ENCODE measurements at places on chromosomes 5 and 9.
A peak's percentile ranks its signal among the peaks of the same experiment; 100 is the strongest.

DNA sequence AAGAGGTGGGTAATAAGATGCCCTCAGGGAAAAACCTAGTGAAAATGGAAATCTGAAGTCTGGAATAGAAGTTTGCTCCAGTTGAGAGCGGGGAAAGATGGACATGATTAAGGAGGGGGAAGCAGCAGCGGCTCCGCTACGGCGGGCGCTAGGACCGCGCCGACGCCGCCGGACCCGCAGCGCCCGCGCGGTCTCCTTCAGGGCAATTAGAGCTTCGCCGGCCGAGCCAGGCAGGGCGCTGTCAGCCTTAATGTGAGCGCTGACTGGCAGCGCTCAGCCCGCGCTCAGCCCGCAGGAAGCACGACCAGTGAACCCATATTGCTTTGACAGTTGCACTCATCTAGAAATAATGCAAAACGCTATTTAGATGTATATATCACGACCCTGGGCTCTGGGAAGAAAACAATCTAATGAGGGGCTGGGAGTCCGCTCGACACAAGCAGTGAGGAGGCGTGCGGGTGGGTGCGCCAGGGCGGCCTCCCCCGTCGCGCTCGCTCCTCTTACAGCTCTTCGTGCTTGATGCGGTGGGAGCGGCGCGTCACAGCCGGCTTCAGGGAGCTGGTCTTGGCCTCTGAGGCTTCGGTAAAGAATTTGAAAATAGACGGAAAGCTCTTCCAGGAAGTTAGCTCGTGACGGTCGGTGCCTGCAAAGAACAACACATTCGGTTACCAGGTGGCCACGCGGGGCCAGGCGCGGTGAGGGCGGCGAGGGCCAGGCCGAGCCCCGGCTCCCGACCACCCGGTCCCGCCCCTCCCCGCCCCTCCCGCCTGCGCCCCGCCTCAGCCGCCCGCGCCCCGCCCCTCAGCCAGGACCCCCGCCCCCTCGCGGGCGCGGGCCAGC, 37.7 kb downstream of the NR2F1 start:
- H3K4me3 ChIP-seq = peak overlapping the region; percentile 77
- peaks cover 6% of the 10 kb centered on the region for H3K27me3 ChIP-seq
- H3K4me1 ChIP-seq = peaks cover 8% of the 10 kb centered on the region

DNA sequence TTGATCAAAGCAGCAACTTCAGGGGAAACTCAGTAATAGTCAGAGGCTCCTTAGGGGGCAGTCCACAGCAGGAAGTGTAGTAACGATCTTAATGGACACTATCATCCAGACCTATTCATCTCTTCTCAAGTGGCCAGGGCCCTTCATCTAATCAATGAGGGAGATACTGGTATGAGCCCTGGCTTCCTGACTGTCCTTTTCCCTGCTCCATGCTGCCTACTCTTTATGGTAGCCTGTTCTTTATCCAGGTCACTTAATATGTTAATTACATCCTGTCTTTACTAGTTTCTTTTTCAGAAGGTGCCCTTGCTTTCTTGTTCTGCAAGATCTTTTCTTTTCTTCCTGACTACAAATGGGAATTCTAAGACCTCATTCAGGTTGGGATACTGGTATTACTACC, 197.1 kb downstream of the CAVIN4 start:
- H3K4me1 ChIP-seq = no peaks in the 10 kb centered on the region
- no peak overlapping the region for H3K4me3 ChIP-seq
- no peaks in the 10 kb centered on the region for H3K27me3 ChIP-seq
- H3K27ac ChIP-seq = no peak overlapping the region
- DNase-seq = no peak

DNA sequence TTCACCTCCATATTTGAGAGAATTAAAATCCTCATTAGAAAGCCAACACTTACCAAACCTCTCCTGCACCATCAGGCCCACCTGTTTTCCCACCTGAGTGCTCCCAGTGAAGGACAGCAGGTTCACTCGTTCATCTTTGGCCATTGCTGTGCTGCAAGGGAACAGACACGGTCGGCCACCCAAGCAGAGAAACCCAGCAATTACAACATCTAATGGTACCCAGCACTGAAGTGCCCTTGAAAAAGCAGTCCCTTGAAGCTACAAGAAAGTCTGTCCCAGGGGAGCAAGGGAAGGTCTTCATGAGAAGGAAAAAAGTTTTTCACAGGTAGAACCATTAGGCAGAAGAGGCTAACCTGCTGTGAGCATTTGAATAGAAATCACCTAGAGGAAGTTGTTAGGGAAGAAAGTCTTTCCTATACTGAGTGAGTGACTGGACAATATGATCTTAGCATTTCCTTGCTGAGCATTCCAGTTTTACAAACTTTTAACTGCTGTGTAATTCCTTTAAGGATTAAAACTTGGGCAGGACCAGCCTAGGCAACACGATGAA, 26.7 kb downstream of the ALDH7A1 start:
- peak; percentile 7 for DNase-seq
- H3K4me1 ChIP-seq = no peaks in the 10 kb centered on the region
- H3K27me3 ChIP-seq = no peaks in the 10 kb centered on the region

DNA sequence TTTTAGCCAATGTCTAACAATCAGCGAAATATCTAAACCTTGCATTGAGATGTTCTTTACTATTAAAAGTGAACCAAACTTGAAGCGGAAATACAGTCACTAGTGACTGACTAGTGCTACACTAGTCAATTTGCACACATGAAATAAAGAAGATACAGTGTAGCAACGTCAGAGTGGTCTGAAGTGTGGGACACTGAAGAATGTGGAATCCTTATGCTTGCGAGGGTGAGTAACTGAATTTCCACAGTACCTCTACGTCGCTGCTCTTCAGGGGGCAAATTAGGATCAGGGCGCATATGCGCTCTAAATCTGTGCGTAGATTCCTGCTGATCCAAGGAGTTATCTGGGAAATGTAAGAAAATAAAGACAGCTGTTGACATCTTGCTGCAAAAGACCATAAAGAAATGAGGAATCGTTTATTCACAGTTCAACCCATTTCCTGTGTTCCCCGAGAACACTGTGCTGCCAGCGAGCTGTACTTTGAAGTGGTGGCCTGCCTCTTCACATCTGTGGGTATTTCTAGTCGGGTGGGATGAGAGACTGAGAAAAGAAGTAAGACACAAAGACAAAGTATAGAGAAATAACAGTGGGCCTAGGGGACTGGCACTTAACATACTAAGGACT, 39.8 kb upstream of the FLT4 start:
- H3K36me3 ChIP-seq = no peaks in the 10 kb centered on the region
- H3K27ac ChIP-seq = no peak overlapping the region
- H3K27me3 ChIP-seq = peaks cover 64% of the 10 kb centered on the region

- no peak for DNase-seq
- H3K36me3 ChIP-seq = no peaks in the 10 kb centered on the region
- no peaks in the 10 kb centered on the region for H3K4me1 ChIP-seq
- no peak overlapping the region for H3K4me3 ChIP-seq
- H3K27ac ChIP-seq = no peak overlapping the region
- no peaks in the 10 kb centered on the region for H3K27me3 ChIP-seq
These were observed 161.3 kb downstream of the RFK start for GRCh38 chr9:76232861-76233489.

GRCh38 chr9:99357575-99357974, 135.5 kb downstream of the SEC61B start:
- no peaks in the 10 kb centered on the region for H3K27me3 ChIP-seq
- H3K4me3 ChIP-seq = no peak overlapping the region
- DNase-seq = no peak
- no peak overlapping the region for H3K27ac ChIP-seq
- peaks cover 23% of the 10 kb centered on the region for H3K4me1 ChIP-seq

DNA sequence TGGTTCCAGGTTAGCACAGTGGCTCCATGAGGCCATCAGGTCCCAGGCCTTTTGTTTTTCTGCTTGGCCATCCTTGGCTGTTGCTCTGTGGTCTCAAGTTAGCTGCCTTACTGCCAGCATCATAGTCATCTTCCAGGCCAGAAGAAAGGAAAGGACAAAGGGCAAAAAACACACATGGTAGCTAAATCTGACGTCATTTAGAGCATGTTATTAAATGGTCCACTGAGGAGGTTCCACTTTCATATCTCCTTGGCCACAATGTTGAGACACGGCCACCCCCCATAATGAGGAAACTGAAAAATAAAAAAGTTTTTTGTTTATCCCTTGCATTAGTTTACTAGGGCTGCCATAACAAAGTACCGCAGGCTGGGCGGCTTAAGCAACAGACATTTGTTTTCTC, 106.4 kb upstream of the NIPBL start:
- no peak overlapping the region for H3K27ac ChIP-seq
- H3K27me3 ChIP-seq = no peaks in the 10 kb centered on the region
- DNase-seq = no peak
- H3K36me3 ChIP-seq = no peaks in the 10 kb centered on the region

DNA sequence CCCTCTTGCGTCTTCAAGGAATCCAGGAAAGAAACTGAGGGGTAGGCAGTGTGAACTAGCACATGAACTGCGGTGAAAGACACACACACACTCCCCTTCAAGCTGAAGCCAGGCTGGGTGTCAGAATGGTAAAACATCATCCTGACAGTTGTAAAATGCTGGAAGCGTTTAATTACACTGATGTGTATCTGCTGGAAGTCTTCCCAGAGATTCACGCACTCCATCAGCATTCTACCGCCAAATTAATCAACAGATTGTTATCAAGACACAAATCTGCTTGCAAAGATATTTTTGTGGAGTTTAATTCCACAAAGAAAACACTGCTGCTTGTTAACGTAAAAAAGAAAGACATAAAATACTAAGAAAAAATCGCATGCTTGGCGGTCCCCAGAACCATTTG, 241.0 kb upstream of the NFIL3 start:
- H3K4me1 ChIP-seq = no peaks in the 10 kb centered on the region
- H3K36me3 ChIP-seq = no peaks in the 10 kb centered on the region
- H3K4me3 ChIP-seq = no peak overlapping the region
- no peak overlapping the region for H3K27ac ChIP-seq
- H3K27me3 ChIP-seq = no peaks in the 10 kb centered on the region

DNA sequence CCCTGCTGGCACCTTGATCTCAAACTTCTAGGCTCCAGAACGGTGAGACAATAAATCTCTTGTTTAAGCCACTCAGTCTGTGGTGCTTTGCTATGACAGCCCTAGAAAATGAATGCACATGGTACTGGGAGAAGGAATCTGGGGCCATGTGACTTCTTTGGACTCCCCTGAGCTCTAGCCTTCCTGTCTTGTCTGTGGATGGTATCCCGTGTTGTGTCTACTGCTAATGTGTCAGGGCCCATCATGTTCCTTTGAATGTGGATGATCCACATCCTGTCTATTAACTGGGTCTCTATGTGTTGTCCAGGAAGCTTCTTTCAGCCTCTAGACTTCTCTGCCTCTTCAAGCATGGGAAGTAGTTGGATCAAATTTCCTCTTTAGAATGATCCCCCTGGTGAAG, 25.1 kb downstream of the IL7R start:
- no peak overlapping the region for H3K27ac ChIP-seq
- H3K4me1 ChIP-seq = no peaks in the 10 kb centered on the region
- H3K4me3 ChIP-seq = no peak overlapping the region
- no peaks in the 10 kb centered on the region for H3K27me3 ChIP-seq

- H3K27ac ChIP-seq = no peak overlapping the region
- no peaks in the 10 kb centered on the region for H3K4me1 ChIP-seq
- DNase-seq = no peak
- peaks cover 5% of the 10 kb centered on the region for H3K36me3 ChIP-seq
These were observed 33.1 kb upstream of the TRIM32 start for GRCh38 chr9:116654059-116654355.

DNA sequence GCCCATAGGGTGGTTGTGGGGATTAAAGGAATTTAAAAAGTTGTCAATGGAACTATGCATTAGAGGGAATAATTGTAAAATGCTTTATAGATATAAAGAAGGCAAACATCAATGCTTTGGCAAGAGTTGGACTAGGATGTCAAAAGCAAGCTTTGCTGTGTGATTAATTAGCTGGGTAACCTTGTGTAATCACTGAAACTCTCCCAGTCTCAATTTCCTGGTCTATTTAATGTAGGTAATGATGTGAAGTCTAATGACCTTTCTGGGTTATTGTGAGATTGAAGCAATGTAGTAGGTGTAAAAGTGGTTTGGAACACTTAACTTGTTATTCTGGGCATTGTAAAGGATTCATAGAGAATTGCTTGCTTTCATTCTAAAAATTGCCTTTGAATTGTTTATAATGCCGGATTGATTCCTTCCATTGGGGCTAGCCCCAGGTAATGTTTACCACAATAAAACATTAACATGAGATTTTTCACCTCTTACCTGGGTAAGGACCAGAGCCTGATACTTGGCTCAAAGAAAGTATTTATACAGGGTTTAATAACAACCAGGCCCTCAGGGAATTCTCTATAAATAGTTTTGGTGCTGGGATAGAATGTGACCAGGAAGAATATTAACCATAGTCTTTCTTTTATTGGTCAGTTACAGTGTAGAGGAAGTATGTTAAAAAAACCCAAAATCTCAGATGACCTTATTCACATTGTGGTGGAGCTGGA, 30.0 kb upstream of the CLINT1 start:
- H3K27ac ChIP-seq = peak overlapping the region; percentile 59
- peak; percentile 81 for DNase-seq
- no peaks in the 10 kb centered on the region for H3K36me3 ChIP-seq
- H3K4me1 ChIP-seq = peaks cover 9% of the 10 kb centered on the region
- no peaks in the 10 kb centered on the region for H3K27me3 ChIP-seq
- H3K4me3 ChIP-seq = no peak overlapping the region

- peak overlapping the region; percentile 88 for H3K27ac ChIP-seq
- no peaks in the 10 kb centered on the region for H3K27me3 ChIP-seq
- H3K4me1 ChIP-seq = peaks cover 33% of the 10 kb centered on the region
- no peaks in the 10 kb centered on the region for H3K36me3 ChIP-seq
- peak; percentile 80 for DNase-seq
- peak overlapping the region; percentile 93 for H3K4me3 ChIP-seq
These were observed 887 bp upstream of the MAP3K1 start for GRCh38 chr5:56814361-56814962.

GRCh38 chr5:14842117-14842516, 29.5 kb downstream of the ANKH start:
- H3K4me1 ChIP-seq = no peaks in the 10 kb centered on the region
- no peaks in the 10 kb centered on the region for H3K36me3 ChIP-seq
- H3K4me3 ChIP-seq = no peak overlapping the region
- H3K27me3 ChIP-seq = no peaks in the 10 kb centered on the region
- DNase-seq = no peak

GRCh38 chr5:14199902-14200301, 56.8 kb downstream of the TRIO start:
- H3K36me3 ChIP-seq = no peaks in the 10 kb centered on the region
- H3K27ac ChIP-seq = no peak overlapping the region
- H3K4me3 ChIP-seq = no peak overlapping the region
- H3K4me1 ChIP-seq = peaks cover 55% of the 10 kb centered on the region

- no peaks in the 10 kb centered on the region for H3K27me3 ChIP-seq
- H3K4me3 ChIP-seq = no peak overlapping the region
- peaks cover 11% of the 10 kb centered on the region for H3K4me1 ChIP-seq
- H3K27ac ChIP-seq = peak overlapping the region; percentile 32
- peaks cover 35% of the 10 kb centered on the region for H3K36me3 ChIP-seq
These were observed 105.2 kb downstream of the ZNF608 start for GRCh38 chr5:124641154-124641792.

DNA sequence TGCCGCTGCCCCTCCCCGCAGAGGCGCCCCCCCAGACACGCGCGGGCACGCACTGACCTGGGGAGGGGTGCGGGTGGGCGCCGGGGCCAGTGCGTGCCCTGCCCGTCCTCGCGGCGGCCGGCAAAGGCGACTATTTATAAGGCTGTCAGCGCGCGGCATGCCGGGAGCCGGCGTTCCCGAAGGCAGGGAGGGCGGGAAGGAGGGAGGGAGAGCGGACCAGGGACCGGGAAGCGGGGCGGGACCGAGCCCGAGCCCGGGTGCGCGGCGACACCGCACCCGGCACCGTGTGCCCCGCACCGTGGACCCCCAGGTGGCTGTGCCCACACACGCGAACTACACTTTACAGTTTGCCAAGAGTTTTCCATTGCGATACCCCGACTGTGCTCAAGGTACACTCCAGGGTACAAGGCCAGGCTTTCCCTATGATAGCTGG, at the start of gene AK1:
TSS of gene AK1 (minus strand) at position 110 of the 433 bp plus-strand sequence. CDS start 3,058 bp downstream, outside the sequence.
- peaks cover 50% of the 10 kb centered on the region for H3K4me1 ChIP-seq
- no peaks in the 10 kb centered on the region for H3K27me3 ChIP-seq
- peak within 1 kb of the TSS; percentile 66 for H3K4me3 ChIP-seq
- H3K36me3 ChIP-seq = peaks cover 3% of the 10 kb centered on the region
- H3K27ac ChIP-seq = peak within 1 kb of the TSS; percentile 66
